NCI-H2171 (cell line): ENCODE measurements at places on chromosomes 16 and 17.

DNA sequence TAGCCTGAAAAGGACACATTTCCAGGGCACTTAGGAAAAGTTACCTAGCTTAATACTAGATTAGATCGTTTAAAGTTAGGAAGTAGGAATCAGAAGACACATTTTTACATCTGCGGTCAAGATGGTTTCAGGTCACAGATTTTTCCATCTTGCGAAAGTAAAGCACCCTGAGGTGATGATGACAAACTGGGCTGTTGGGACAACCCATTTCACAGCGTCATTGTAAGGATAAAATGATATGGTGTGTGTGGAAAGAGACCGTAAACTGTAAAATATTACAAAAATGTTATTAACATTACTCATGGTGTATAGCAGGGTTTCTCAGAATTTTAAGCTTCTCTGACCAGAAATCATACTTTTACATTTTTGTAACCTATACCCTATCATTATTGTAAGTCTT, 10.1 kb upstream of the MAP2K6 start:
- DNase-seq, result no peak

- no peak for DNase-seq
Observed at GRCh38 chr16:30958175-30959079, 873 bp downstream of the SETD1A start.

DNA sequence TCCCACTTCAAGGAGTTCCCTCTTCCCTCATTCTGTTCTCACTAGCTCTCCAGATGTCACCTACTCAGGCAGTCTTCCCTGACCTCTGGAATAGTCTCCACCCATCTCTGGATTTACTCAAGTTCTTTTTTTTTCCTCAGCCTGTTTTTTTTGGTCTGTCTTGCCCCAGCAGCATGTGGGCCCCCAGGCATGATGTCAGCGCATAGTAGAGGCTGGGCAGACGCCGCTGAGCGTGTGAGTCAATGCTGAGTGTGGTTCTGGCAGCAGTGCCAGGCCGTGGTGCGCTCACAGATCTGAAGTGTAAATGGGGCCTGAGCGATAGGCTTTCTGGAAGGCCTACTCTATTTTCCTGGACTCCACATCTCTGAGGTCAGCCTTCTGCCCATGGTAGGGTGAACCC, 2.7 kb upstream of the KCNJ18 start:
- no peak for DNase-seq

DNA sequence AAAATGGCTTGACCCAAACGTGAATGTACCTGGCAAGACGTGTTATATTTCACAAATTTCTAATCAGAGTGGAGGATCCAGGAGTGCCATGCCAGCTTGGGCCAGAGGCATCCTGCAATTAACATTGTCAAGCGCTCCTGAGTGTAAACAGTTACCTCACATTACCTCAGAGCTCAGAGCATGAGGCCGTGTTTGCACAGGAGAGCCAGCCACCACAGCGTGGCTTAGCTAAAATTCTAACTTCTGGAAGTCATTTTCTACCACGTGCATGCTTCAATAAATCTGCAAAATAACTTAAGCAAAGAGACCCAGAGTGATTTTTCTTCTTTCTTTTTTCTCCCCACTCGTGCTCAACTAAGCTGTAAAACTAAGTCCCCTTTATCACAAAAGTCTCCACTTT, 769.0 kb downstream of the KCNJ2 start:
- DNase-seq, result no peak

GRCh38 chr16:30066761-30067583, 1.4 kb downstream of the ALDOA start:
- no peak for DNase-seq
